ENCODE measurements at places on chromosomes 12 and 14.

- peak; percentile 57 for DNase-seq
These were observed 354.2 kb downstream of the TMEM121 start for GRCh38 chr14:105880616-105881015.

- DNase-seq = no peak
These were observed 443.5 kb upstream of the RGS6 start for GRCh38 chr14:71488703-71489191.

GRCh38 chr14:94357166-94357565, 31.2 kb downstream of the SERPINA1 start:
- DNase-seq = no peak

GRCh38 chr12:52662093-52662917, 10.3 kb upstream of the KRT2 start:
- DNase-seq = no peak

DNA sequence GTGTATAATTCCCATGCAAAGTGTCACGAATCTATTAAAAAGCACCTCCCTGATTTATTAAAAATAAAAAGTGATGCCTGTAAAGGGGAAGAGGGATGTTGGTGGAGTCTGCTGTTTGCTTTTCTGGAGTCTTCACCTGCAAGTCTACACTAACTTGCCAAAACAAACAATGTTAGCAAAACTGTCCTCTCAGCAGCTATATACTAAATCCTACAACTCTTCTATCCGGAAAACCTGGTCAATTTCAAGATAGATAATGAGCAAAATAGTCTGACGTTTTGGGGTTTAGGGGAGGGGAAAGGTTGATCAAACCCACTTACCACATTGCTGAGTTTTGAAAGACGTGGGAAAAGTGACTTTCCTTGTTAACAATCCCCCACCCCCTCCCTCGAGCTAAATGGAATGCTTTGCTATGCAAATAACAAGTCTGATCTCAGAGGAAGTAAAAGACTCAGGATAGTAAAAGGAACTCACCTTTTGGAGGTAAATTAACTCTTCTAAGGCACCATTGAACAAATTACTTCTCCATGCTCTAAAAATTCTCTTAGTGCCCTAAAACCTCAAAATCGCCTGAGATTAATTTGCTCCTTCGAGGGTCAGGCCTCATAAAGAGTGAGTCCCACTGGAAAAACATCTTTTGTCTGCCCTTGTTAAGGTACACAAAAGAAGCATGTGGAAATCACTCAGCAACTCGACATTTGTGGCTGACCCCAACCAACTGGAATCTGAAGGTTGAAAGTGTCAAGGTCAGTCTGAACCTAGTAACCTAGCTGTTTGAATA, 13.5 kb downstream of the BMP4 start:
- DNase-seq = no peak

DNA sequence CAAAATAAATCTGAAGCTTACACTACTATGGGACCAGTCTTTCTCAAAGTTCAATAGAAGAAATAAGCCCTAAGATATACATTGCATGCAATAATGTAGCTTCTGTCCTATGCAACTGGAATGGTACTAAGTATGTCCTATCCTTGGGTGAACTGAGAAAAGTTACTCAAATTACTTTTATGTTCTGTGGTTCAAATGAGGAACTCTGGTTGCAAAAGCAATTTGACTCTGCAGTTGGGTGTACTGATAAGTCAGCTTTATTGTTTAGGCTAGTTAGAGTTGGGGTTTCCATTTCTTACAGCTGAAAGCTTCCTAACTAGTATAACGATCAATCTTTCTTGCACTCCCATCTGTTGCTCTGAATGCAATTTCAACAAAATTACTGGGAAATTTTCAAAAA, 29.2 kb downstream of the GPR135 start:
- no peak for DNase-seq

- no peak for DNase-seq
These were observed 20.1 kb downstream of the APOBEC1 start for GRCh38 chr12:7645395-7646177.

GRCh38 chr12:41061192-41061591, 126.9 kb upstream of the PDZRN4 start:
- DNase-seq = no peak

DNA sequence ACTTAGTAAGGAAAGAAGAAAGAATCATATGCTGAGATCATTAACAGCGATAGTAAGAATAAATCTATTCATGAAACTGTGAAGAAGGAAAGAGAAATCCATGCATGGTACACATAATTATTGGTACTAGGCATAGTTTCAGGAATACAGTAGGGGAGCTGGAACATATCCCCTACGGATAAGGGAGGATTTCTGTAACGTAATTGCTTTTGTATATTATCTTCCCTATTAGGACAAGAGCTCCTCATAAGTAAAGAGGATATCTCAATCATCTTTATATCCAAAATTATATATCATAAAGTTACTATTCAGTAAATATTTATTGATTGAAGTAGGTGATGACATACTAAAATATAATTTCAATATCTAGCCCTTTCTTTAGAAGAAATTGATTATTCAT, 22.9 kb downstream of the SYT1 start:
- no peak for DNase-seq

- DNase-seq = no peak
These were observed 6.5 kb upstream of the HCFC2 start for GRCh38 chr12:104057771-104058197.

GRCh38 chr14:70893858-70894291, 13.4 kb upstream of the PCNX1 start:
- DNase-seq = no peak

- no peak for DNase-seq
These were observed 5.7 kb downstream of the P2RX2 start for GRCh38 chr12:132624186-132624855.

- no peak for DNase-seq
These were observed 61.7 kb downstream of the PPM1H start for GRCh38 chr12:62873116-62873825.

DNA sequence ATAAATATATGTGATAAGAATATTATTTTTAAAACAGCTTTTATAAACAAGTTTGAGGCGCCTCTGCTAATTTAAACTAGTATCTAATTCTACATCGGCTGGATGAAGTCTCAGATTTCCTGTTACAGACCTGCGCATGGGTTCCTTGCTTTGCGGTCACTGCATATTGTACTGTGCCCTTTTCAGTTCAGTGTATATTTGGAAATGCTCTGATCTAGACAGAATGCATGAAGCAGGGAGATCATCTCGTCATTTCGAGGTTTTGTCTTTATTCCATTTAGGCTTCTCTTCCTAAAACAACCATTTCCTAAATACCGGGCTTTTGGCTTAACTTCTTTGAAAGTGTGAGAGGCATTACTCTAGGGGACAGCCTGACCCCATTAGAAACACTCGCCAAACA, 25.6 kb downstream of the CRACR2A start:
- no peak for DNase-seq

- DNase-seq = no peak
These were observed 380.1 kb upstream of the TMEM132C start for GRCh38 chr12:127886827-127887226.

DNA sequence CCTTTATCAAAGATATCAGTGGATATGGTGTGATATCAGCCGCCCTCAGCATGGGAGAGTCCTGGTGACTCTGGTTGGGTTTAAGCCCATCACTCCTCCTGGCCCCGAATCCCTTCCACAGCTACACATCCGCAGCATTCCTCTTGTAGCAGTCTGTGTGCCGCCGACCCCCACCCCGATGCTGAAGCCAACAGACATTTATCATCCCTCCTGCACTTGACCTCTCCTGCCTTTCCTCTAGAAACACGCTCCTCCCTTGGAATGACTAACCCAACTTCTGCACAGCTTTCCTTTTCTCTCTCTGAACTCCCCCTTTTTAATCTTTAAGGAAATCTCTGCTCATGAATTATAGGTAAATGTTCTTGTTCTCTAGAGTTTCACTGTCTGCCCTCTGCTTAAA, 250.9 kb upstream of the FOXN3 start:
- no peak for DNase-seq

DNA sequence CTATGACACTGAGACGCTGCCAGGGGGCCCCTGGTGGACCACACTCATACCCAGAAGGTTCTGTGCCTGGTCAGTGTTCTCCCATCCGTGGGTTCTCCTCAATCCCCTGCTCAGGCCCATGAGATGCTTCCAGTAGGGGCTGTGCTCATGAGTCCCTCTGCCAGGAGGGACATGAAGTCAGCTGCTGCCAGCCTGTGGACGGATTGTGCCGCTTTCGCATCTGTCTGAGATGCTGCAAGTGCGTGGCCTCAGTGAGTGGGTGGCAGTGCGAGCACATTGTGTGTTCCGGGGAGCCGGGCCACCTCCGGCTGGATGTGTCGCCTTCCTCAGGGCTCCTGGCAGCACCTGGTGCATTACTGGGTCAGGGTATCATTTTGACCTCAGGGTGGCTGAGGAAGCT, 15.5 kb downstream of the TUNAR start:
- no peak for DNase-seq

DNA sequence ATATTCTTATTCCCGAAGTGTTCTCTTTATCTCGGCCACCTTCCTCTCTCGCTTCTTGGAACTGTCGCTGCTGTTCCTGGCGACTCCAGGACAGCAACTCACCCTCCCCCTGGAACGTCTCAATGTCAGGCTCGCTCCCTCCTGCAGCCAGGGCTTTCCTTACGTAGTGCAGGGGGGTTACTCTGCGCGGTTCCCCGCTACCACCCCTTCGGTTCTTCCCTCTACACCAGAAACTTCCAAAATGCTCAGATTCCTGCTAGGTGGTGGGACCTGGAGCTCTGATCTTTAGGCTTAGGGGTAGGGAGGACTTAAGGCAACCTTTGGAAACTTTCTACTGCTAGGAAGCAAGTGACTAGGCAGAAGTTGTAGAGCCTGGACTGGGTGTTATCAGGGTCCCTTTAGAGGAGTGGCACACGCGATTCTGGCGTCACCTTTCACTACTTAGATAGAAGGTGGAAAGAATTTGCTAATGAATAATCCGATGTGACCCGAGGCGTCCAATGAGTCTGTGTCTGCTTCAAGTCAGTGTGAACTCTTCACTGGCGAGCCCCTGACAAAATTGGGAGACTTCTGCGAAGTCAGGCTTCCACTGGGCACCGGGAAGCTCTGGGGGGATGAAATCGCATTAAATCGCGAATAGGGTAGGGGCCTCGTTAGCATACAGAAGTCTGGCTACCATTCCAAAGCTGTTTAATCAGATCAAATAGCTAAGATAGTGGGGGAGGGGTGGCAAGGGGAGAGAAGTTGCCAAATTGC, 900 bp upstream of the DPF3 start:
- DNase-seq = no peak

GRCh38 chr12:43797561-43798217, 8.4 kb downstream of the TWF1 start:
- DNase-seq = no peak
